ENCODE measurements at places on chromosomes 16 and 17.
A peak's percentile ranks its signal among the peaks of the same experiment; 100 is the strongest.

DNA sequence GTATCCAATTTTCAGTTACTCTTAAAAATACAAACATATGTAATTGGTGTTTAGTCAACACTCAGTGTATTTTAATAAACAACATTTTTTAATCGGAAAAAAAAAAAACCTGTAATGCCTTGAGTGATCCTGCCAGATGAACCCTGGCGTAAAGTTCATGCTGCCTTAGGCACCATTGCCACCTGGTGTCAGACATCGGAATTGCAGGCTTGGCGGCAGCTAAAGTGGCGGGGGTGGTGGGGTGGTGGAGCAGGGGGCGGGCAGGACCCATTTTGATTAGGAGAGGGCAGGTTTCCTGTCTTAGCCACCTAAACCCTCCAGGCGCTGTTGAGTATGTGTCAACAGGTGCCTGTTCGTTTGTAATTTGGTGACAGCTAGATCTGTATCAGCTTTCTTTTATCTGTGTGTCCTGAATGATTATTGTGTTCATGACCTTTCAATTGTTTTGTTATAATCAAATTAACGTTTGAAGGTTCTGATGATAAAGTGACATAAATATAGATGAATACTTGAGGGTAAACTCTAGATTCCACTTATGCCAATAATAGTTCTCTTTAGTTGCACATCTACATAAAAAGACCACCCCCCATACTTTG is 588.7 kb downstream of the CDH13 start:
- peak; percentile 76 for DNase-seq

- no peak for DNase-seq
These were observed 9.7 kb downstream of the RHBDF2 start for GRCh38 chr17:76491271-76492122.

DNA sequence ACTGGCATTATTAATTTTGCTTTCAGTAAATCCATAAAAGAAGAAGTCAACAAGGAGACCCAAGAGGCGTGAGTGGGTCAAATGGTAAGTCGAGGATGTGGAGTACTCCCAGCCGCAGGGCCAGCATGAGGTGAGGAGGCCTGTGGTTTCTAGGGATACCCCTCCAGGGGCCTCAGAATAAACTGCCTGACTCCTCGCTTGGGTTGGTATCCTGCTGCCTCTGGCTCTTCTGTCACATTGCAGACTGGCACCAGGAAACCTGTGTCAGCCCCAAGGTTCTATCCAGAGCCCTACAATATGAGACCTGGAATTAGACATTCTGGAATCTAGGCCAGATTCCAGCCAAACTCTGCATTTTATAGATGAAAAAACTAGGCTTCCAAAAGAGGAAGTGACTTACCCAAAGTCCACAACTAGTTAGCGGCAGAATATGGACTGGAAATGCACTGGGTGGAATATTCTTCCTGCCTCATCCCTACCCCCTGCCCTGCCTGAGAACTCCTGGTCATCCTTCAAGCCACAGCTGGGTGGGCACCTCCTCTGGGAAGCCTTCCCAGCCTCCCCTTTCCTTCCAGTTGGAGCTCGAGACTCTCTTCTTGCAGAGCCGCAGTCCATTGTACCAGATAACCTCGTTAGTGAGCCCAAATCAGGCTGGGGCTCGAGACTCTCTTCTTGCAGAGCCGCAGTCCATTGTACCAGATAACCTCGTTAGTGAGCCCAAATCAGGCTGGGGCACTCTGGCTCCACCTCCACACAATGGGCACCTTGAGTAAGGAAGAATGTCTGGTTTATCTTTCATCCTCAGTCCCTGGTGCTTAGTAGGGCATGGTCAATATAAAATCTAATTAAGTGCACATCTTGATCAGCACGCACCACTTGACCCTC is 22.6 kb downstream of the C17orf67 start:
- DNase-seq, result peak; percentile 50

DNA sequence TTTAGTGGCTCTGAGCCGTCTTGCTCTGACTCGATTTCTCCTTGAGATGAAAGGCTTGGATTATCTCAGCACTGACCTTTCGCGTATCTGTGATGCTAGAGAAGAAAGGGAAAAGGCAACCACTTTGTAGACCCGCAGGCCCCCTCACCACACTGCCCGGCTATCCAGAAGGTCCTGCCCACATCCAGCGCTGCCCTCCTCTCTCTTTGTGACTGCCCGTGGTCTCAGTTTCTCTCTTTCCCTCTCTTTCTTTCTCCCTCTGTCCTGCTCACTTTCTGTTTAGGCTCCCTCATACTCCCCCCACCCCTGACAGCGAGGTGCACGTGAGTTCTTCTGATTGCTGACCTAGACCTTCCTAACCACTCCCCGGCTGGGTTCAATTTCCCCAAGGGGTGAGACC is 12.8 kb upstream of the TBX21 start:
- no peak for DNase-seq

DNA sequence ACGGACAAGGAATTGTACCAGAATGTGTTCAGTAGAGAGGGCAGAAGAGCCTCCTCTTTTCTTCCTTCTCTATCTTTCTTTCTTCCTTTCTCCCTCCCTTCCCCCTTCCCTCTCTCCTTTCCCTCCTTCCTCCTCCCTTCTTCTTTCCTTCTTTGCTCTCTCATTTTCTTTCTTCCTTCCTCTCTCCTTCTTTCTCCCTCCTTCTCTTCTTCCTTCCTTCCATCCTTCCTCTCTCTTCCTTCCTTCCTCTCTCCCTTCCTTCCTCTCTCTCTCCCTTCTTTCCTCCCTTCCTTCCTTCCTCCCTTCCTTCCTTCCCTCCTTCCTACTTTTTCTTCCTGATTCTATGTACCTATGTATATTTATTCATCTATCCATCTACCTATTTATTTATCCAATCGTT is 59.7 kb upstream of the SDK2 start:
- no peak for DNase-seq

DNA sequence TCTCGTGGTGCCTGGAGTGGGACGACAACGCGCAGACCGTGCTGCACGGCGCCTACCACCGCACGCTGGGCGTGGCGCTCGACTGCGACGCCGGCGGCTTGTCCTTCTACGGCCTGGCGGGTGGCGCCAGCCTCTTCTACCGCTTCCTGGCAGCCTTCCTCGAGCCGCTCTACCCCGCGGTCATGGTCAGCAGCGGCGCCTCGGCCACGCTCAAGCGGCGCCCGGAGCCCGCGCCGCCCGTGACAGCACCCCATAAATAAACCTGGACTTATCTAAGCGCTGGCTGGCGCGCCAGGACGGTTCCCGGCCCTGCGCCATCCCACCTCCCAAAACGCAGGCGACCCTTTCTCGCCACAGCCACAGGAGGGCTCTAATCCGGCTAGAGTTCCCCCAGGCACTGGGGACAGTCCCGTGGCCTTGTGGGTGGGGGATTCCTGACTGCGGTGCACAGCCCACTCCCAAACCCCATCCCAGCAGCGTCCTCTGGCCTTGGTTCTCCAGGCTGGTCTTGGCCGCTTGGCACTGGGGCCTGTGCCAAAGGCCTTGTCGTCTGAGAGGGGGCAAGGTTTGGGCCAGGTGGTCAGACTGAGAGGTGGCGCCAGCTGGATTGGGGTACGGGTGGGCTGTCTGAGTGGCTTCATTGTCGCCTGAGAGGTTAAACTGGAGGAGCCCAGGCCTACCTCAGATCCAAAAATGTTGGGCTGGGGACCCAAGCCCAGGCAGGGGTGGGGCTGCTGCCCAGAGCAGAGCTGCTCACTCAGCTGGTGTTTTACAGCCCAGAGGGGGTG is 10.1 kb upstream of the SLC16A5 start:
- DNase-seq, result no peak

DNA sequence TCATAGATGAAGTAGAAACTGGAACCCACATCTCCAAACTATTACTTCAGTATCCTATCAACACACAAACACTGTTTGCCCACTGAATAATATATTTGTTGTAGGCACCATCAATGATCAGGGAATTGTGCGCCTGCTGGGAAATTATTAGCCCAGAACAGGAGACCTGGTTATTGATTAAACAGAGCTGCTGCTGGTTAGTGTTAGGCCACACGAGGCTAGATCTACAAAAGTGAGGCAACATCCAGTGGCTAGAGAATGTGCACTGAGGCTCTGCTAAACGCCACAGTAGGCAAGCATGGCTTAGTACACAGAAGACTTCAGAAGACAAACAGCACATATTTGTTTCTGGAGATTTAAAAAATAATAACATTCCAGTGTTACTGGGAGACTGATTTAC is 11.0 kb downstream of the ABHD15 start:
- no peak for DNase-seq

GRCh38 chr17:36686123-36686669 is 84.8 kb downstream of the MRM1 start:
- DNase-seq, result no peak

DNA sequence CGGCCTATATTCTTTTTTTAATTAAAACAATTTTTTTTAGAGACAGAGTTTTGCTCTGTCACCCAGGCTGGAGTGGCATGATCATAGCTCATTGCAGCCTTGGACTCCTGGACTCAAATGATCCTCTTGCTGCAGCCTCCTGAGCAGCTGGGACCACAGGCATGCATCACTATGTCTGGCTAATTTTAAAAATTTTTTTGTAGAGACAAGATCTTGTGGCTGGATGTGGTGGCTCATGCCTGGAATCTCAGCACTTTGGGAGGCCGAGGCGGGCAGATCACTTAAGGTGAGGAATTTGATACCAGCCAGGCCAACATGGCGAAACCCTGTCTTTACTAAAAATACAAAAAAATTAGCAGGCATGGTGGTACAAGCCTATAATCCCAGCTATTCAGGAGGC is 54.8 kb upstream of the MSI2 start:
- DNase-seq, result no peak

- DNase-seq, result no peak
These were observed 13.2 kb downstream of the ZFPM1 start for GRCh38 chr16:88466175-88466862.

- DNase-seq, result no peak
These were observed 3.0 kb downstream of the CDH11 start for GRCh38 chr16:65118871-65119270.

GRCh38 chr17:6926667-6927066 is 69.2 kb upstream of the ALOX12 start:
- DNase-seq, result no peak

- DNase-seq, result no peak
These were observed 50.8 kb downstream of the RAB11FIP4 start for GRCh38 chr17:31442276-31442675.

Measured in neural progenitor cell (in vitro differentiated cells).